ENCODE measurements at places on chromosomes 5 and 9.
A peak's percentile ranks its signal among the peaks of the same experiment; 100 is the strongest.

DNA sequence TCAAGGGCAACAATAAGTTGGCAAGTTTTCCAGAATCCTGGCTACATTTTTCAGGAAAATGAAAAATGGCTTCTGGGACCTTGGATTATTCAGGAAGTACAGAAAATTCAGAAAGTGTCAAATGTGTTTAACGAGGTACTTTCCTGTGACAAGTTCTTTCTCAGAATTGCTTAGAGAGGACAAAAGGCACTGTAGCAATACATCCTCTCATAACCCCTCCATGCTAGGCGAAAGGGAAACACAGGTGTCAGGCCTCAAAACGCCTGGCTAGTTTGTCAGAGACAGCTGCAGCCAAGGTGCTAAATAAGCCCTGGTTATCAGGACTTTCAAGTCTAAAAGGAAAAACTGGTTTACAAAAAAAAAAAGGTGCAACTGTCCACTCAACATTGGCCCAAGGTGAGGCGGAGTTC, 115.2 kb downstream of the GNAQ start:
- no peak for DNase-seq

- no peak for DNase-seq
Observed at GRCh38 chr5:172827841-172828240, 6.2 kb upstream of the ERGIC1 start.

- no peak for DNase-seq
Observed at GRCh38 chr5:150123542-150123941, 32.1 kb downstream of the PDGFRB start.

- no peak for DNase-seq
Observed at GRCh38 chr9:27412963-27413362, 111.1 kb upstream of the IFNK start.

- DNase-seq, result no peak
Observed at GRCh38 chr5:175159956-175160355, 284.0 kb downstream of the DRD1 start.

DNA sequence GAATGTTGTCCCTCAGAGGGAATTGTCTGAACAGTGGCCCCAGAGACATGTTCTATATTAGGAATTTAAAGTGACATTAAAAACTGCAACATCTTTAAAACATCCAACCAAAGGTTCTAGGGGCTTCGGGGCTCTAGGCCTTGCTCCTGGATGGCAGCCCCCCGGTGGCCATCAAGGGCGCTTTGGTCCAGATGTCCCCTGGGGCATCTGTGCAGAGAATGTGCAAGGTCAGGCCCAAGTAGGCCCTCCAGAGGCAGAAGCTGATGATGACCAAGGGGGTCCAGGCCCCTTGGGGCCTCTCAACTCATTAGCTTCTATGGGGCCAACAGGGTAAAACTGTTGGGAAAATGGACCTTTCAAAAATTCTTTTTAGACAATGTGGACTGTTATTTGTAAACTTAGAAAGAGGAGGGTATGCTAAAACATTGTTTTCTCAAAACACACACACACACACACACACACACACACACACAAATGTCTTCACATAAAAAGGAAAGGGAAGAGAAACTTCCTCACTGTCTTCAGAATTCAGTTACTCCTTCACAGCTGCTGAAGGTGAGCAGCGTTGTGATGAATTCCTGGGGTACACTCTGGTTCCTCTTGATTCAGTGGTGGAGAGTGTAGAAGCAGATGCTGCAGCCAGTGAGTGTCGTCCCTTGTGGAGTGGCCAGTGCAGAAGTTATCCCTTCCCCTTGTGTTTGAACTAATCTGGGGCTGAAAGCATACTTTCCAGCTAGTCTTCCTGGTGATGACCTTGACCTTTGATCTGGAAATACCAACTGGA, 125.2 kb downstream of the WDR41 start:
- no peak for DNase-seq

GRCh38 chr9:110255034-110255462, 1.3 kb downstream of the TXN start:
- DNase-seq, result no peak

GRCh38 chr5:55993013-55993412, 1.8 kb downstream of the IL6ST start:
- DNase-seq, result no peak

- no peak for DNase-seq
Observed at GRCh38 chr9:2616692-2617377, 4.8 kb upstream of the VLDLR start.

DNA sequence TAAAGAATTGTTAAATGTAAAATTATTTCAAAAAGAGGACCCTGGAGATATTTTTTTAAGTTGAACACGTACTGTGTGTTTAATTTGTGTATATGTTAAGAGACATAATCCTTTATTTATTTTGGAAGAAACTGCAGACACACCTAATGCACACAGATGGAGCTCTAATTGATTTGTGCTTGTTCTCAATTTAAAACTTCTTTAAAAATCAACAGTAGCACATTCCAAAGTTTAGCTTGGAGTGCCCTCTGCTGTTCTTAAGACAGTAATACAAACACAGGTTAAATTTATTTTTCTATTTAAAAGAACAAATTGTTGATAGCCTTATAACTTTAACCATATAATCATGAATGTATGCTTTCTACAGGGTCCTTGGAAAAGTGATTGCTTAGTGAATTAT, 277.6 kb upstream of the ADAMTS16 start:
- DNase-seq, result no peak

- DNase-seq, result peak; percentile 56
Observed at GRCh38 chr9:136312436-136312835, 8.5 kb upstream of the CCDC187 start.

- DNase-seq, result no peak
Observed at GRCh38 chr5:68529581-68529980, 314.0 kb downstream of the PIK3R1 start.

- DNase-seq, result no peak
Observed at GRCh38 chr9:114314881-114315722, 7.8 kb upstream of the ORM1 start.

- DNase-seq, result no peak
Observed at GRCh38 chr9:36399980-36400331, at the start of gene RNF38. Gene RNF38, minus strand, starts transcription at chr9:36400269. Its CDS starts 161 bp downstream, at chr9:36400108.

DNA sequence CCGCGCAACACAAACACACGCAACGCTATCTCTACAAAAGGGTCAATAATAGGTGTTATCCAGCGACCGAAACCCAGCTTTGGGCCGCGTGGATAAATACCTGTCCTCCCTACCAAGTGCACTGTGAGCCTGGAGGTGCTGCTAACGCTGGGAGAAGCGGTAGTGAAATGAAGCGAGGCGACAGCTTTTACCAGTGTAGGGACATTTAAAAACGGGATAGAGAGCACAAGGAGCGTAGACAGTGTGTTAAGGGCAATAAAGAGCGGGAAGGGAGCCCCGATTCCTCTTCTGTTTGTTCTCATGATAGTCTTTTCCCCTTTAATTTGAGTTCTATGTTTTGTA, 421 bp upstream of the DEPDC1B start:
- no peak for DNase-seq

GRCh38 chr5:84696651-84697050, 312.0 kb upstream of the EDIL3 start:
- no peak for DNase-seq

DNA sequence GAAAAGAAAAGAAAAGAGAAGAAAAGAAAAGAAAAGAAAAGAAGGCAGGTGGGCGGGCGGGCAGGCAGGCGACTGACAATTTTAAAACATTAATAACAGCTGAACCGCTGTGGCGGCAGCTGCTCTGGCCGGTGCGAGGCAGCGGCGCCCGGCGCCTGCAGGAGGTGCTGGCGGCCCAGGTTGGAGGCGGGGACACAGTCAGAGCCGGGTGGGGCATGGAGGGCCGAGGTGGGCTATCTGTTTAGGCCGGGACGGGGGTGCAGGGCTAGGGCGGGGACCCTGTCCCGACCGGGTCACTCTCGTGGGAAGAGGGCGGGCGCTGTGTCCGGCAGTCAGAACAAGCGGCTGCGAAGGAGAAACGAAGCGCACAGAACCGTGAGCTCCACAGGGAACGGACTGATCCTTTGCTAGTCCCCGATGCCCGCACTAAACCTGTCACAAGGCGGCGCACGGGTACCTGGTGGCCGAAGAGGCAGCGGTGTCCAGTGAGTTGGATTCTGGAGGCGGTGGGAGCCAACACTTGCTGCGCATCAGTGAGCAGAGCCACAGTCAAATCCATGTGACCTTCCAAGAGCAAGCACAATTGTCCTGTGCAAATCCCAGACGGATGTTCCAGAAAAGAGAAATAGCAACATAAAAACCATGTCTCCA, 13.6 kb upstream of the ALDOB start:
- peak; percentile 57 for DNase-seq

DNA sequence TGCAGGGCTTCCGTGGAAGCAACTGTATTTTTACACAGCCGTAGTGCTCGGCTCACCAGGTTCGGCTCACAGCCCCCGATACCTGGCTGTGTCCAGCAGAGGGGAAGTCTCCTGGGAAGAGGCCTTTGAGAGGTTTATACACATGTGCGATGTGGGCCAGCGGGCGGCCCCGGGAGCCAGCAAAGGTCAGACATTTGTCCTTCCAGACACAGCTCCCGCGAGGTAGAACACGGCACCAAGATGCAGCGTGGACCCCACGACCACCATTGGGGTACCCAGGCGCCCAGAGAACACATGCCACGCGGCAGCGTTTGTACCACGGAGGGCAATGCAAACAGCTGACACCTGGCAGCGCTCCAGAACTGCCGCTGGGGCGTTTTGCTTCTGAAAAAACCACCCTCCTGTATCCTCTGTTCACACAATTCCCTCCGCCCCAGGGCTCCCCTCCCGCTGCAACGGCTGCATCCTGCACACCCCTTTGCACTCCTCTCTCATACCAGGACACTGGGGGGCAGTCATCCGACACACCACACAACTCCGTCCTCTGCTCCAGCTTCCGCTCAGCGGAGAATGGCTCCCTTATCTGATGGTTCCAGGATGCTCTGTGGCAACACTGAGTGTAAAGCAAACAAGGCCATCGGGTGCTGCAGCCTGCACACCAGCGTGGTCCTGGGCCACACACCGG, 235.3 kb downstream of the SYK start:
- DNase-seq, result peak; percentile 54

DNA sequence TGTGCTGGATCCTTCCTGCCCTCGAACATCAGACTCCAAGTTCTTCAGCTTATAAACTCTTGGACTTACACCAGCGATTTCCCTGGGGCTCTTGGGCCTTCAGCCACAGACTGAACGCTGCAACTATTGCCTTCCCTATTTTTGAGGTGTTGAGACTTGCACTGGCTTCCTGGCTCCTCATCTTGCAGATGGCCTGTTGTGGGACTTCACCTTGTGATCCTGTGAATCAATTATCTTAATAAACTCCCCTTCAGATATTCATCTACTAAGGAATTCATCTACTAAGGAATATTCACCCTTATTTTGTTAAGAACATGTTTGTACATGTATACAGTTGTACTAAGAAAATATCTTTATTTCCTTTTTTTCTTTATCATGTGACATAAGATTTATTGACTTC, 1079.7 kb downstream of the CDH12 start:
- DNase-seq, result no peak

DNA sequence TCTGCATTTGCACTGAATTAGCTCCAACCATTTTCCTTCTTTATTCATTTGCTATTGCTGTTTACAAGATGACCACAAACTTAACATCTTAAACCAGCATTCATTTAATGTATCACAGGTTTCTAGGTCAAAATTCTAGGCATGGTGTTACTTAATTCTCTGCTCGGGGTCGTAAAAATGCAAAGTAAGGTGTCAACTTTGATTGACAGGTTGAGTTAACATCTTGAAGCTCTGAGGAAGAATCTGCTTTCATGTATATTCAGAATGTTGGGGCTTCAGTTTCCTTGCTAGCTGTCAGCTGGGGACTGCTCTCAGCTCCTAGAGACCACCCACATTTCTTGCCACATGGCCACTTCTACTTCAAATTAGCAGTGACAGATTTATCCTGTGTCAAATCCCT, 348.7 kb upstream of the GRIN3A start:
- no peak for DNase-seq

- no peak for DNase-seq
Observed at GRCh38 chr9:90774071-90774470, 27.5 kb upstream of the SYK start.

- DNase-seq, result no peak
Observed at GRCh38 chr5:29077451-29077850, 2039.1 kb upstream of the CDH9 start.

- DNase-seq, result no peak
Observed at GRCh38 chr9:3497401-3497800, 28.4 kb downstream of the RFX3 start.

GRCh38 chr5:158552241-158552640, 547.5 kb downstream of the EBF1 start:
- DNase-seq, result no peak

DNA sequence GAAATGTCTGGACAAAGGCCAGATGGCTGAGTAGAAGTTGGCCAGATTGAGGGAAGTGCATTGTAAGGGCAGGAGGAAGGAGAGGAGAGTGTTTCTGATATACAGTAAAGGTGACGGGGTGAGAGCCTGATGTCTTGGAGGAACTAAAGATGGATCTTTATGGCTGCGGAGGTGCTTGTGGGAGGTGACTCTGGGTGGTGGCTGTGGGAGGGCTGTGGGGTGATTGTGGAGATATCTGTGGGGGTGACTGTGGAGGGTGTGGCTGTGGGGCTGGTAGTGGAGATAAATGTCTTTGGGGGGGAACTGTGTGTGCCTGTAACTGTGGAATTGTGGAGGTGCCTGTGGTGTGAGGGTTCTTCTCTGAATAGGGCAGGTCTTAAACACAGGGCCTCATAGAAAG, 121.4 kb downstream of the CMYA5 start:
- no peak for DNase-seq

- DNase-seq, result no peak
Observed at GRCh38 chr5:73032635-73033034, 76.8 kb downstream of the FCHO2 start.

DNA sequence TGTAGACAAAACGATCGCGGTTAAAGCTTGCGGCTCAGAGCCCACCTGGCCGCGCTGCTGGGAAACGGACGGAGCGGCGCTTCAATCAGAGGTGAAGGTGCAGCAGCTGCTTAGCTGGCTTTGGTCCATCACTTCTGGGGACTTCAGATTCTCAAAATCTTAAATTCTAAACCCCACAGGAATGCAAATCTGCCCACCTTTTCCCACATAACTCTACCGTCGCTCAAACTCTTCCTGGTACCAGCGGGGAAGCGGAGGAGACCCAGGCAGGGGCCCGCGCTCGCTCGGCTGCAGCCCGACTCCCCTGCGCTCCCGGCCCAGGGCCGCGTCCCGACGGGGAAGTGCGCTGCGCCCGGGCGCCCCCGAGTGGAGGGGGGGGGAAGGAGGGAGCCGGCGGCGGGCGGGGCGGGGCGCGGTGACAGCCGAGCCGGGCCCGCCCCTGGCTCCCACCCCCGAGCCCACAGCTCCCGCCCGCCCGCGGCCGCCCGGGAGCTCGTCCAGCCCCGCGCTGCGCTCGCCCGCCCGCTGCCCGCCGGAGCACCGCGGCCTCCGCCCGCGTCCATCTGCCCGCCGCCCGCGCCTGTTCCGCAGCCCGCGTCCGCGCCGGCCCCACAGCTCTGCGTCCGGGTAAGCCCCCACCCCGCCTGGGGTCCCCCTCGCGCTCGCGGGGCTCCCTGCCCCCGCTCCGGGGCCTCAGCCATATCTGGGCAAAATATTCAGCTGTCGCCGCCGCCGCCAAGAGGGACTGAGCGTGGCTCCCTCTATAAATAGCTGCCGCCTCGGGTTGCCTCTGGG, at the start of gene TMOD1:
TMOD1 (plus strand) TSS at position 490 of the 795 bp plus-strand sequence. CDS start 22,523 bp downstream, outside the sequence.
- peak; percentile 59 for DNase-seq

Measured in activated T-cell treated with anti-CD3 and anti-CD28 coated beads, Interleukin-2, amount 50 U/mL, for 1 hour (primary cell).